Nephron progenitor cell (in vitro differentiated cells): ENCODE measurements at places on chromosomes 11 and 22.

GRCh38 chr11:27786331-27786730 lies 86.1 kb upstream of the BDNF start:
- DNase-seq: no peak

DNA sequence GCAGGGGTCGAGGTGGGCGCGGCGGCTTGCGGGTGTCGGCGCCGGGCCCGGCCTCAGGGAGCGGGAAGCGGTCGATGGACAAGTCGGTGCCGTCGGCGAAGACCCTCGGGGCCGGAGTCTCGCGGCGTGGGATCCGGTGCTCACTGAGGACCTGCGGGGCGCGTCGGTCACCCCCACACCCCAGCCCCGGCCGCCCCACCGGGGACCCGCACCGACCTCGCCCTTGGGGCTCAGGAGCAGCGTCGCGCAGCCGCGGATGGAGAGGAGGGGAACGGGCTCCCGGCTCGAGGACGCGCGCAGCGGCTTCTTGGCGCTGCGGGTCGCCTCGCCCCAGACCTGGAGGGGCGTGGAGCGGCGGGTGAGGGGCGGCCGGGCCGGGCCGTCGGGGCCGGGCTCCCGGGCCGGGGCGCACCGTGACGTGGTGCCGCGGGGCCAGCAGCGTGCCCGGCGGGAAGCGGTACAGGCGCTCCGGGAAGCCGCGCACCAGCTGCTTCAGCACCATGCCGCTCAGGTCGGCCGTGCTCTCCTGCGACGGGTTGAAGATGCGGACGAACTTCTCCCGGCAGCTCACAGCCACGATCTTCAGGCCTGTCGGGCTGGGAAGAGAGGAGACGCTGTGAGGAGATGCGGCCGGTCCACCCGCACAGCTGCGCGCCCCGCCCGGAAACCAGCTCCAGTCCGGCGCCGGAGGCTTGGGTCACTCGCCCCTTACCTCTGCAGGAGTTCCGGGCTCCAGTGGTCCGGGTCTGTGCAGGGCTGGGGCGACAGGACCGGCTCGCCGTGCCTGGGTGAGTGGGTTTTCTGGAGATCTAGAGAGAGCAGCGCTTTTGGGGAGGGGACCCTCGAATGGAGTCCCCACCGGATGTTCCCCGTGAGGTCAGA lies 4.5 kb downstream of the LMNTD2 start:
- DNase-seq: peak; percentile 41

- DNase-seq: no peak
Measured at GRCh38 chr22:41094041-41094593, 1.7 kb downstream of the EP300 start.

DNA sequence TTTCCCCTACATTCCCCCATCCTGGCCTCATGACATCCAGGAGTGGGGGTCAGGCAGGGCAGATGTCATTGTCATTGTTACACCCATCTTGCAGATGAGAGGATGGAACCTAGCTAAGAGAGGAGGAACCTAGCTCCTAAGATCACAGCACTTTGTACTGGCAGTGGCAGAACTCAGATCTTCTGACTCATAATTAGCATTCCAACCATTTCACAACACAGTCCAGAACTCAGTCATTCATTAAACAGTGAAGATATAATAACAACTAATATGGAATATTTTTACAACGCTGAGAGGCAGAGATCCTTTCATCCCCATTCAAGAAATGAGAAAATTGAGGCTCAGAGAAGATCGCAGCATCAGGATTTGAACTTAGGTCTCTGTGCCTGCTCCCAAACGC lies 127.8 kb downstream of the CHST1 start:
- DNase-seq: no peak

DNA sequence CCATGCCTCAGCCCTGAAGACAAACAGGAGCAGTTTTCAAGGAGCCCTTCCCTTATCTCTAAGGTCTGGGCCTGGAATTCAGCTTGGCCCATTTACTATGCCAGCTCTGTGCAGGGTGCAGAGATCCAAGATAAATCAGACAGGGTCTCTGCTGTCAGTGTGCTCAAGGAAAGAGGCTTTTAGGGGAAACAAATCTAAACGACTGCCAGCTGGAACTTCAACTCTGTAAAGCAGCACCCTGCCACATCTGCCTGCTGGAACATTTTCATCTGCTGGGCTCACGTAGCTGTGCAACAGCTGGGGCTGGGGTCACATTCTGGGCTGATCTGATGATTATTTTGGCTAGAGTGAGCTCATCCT lies 19.8 kb upstream of the EHF start:
- no peak for DNase-seq

GRCh38 chr22:42611051-42611450 lies 3.6 kb downstream of the POLDIP3 start:
- DNase-seq: no peak

- DNase-seq: no peak
Measured at GRCh38 chr22:30863081-30863833, 105.3 kb downstream of the MORC2 start.

- DNase-seq: no peak
Measured at GRCh38 chr11:33670250-33671011, 30.2 kb downstream of the C11orf91 start.

DNA sequence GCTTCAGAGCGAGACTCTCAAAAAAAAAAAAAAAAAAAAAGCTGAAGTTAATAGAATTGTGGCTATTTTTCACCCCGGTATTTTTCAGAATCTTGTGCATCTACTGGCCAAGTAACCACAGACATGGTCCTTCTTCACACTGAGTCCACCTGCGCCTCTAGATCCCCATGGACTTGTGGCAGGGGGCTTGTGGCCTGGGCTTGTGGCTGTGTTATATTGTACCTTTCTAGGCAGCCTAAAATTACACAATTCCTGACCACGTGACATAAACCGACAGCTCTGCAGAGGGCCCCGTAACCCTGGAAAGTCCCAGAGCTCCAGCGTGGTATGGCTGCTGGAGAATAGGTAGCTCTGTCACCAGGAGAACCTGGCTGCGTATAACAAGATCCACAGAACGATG lies 10.9 kb upstream of the NAALADL1 start:
- no peak for DNase-seq

DNA sequence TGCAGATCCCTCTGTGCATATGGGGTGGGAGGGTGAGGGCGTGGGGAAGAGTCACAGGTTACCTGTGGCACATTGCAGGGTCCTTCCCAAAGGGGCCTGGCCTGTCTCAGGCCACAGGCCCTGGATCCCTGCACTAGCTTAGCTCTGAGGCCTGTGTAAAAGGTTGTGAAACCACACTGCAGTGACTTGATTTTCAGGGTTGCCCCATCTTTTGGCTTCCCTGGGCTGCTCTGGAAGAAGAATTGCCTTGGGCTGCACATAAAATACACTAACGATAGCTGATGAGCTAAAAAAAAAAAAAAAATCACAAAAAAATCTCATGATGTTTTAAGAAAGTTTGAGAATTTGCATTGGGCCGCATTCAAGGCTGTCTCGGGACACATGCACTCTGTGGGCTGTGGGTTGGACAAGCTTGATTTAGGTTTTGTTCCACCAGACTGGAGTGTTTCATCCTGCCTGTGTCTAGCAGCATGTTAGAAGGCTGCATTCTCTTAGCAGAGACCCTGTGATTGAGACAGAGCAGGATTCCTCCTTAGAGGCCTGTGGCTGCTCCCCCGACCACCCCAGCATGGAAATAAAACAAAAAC lies 35.9 kb upstream of the TREH start:
- DNase-seq: no peak

DNA sequence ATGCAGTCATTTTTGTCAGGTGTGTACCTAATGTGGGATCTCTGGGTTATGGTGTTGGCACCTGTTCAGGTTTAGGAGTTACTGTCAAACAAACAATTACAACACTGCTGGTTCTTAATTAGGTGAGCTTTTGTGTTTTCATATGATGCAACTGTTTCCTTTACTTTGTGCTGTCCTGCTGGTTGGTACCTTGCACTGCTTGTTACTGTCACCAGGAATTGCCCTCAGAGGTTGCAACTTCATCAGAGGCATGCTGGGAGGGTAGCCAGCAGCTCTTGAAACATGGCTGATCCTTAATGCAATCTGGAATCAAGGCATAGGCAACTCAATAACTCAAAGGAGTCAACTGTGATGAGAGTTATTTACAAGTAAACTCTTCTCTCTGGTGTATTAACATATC lies 400.3 kb downstream of the MIAT start:
- DNase-seq: no peak

DNA sequence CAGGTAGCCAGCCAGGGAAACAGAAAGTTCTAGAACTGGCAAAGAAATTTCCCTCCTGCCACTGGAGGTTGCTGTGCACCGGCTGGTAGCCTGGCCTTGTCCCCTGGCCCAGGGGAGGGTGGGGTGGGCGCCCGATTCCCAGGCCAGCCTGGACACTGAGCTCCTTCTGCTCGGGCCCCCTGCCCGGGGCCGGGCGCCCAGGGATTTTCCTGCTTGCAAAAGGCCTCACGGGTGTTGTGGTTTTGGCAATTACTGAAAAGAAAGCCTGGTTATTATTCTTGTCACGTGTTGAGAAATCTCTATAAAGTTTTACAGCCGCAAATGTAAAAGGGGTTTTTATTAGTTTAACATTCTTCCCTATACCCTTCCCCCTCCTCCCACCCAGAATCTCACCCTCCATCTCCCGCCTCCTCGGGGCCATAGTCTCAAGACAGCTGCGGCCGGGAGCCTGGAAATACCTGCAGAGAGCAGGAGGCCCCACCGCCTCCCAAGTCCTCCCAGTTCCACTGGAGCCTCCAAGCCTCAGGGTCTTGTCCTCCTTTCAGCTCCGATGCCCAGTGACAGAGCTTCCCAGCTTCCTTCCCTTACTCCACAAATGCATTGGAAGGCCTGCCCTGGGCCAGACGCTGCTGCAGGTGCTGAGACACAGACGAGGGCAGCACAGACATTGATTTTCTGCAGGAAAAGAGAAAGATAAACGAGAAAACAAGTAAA lies 1515.6 kb downstream of the TBC1D22A start:
- DNase-seq: no peak

DNA sequence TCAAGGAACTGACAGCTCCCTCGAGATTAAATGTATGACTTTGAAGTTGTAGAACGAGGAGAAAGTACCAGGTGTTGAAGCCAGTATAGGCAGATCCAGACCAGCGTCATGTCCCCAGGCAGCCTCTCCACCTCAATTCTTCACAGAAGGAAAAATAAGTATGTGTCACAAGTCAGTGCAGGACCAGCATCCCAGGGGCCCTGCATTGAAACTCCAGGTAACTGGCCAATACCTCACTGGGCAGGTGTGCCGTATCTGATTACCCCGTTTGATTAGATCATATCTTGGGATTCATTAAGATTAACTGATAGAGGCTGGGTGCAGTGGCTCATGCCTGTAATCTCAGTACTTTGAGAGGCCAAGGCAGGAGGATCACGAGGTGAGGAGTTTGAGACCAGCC lies 466.7 kb upstream of the B3GAT1 start:
- DNase-seq: no peak

DNA sequence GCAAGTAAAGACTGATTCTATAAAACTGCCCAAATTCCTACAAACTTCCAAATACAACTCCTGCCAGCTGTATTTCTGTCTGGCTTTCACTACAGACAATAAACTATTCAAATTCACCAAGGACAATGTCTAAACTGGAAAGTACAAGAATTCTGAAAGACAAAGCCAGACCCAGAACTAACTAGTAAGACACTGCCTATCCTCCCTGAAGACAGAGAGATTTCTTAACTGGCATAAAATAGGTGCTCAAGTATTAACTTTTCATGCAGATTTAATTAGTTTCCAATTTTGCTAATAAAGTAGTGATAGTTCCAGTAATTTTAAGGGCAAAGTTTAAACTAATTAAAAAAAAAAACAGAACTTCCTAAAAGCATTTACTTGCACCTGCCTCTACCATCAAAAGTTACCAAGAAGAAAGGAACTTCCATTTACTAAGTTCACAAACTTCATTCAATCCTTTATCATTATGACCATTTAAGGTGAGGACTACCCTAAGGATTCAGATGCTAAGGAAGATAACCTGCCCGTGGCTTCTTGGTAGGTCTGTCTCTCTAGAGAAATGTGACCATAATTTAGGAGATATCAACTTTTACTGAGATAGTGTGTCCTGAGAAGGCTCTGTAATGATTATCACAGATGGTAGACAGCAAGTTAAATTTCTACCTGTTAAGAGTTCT lies 45.2 kb downstream of the CELF1 start:
- DNase-seq: no peak

- no peak for DNase-seq
Measured at GRCh38 chr11:124627546-124627945, 4.9 kb downstream of the TBRG1 start.

DNA sequence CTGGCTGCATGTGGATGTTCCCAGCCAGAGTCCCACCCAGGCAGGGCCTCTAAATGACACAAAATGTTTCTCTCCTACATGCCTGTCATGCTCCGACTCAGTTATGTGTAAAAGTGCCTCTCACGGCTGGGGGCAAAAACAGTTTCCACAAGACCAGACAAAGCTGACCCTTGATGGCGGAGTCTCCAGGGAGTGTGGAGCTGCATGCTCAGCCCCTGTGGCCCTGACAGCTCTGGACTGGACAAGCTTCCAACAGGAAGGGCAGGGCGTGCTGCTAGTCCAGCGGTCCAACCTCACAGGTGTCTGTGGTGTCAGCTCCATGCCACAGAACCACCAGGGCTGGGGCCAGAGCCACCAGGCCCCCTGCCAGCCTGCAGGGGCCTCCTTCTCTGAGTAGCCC lies 149.6 kb downstream of the CRYBB2 start:
- no peak for DNase-seq

DNA sequence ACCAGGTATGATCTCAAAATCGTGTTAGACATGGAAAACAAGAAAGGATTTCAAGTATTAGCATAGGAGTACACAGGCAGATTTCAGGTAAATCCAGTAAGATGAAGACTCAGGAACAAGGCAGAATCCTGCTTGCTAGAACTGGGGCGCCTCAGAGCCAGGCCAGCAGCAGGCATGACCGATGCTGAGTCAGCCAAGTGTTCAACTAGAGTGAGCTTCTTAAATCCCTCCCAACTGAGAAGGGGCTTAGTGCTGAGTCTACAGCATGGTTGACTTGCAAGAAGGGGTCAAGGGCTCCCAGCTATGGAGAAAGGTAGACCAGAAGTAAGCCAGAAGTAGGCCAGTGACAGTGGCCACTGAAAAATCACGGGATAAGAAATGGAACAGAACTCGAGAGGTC lies 12.4 kb downstream of the GRAP2 start:
- no peak for DNase-seq

DNA sequence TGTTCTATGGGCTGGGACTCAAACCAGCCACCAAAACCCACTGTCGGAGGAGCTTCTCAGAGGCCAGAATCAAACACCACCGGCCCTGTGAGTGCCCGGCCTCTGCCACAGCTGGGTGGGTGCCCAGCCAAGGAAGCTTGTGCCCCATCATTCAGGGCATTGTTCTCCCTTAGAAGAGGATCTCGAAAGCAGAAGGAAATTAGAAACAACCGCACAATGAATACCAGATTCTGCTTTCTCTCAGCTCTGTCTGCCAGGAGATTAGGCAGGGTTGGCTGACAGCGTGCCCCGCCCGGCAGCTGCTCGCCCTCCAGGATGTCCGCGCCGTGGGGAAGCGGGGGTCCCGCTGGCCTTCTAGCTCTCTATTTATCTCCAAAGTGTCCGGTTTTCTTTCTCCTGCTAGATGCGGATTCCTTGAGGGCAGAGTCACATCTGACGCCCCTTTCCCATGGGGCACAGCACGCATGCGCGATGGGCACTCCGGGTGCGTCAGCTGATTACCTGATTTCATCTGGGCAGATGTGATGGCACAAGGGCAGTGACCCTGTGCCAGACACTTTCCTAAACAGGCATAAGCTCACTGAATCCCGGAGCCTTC lies 25.5 kb downstream of the SCGB1A1 start:
- DNase-seq: no peak

- DNase-seq: no peak
Measured at GRCh38 chr22:17943533-17944249, 80.7 kb downstream of the MICAL3 start.

- DNase-seq: no peak
Measured at GRCh38 chr22:50326225-50326955, 422 bp downstream of the DENND6B start.
